ENCODE measurements at places on chromosomes 12 and 14.

- DNase-seq = no peak
These were observed 90.7 kb upstream of the PTPRR start for GRCh38 chr12:71011261-71011660.

DNA sequence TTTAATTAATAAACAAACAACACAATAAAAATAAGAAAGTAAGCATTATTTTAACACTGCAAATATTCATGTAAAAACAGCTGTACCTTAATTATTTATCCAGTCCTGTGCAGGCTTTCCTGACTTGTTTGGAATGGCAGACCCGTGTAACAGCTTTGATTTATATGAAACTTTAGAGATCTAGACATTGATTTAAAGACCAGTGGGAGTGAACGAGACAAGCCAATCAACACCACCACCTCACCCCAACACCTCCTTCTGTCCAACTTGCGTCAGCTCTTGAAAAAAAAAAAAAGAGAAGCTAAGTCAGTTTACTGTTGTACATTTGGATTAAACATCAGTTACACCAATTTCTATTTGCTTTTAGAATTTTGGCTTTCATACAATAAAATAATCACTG, 22.3 kb downstream of the SLC38A4 start:
- DNase-seq = no peak

DNA sequence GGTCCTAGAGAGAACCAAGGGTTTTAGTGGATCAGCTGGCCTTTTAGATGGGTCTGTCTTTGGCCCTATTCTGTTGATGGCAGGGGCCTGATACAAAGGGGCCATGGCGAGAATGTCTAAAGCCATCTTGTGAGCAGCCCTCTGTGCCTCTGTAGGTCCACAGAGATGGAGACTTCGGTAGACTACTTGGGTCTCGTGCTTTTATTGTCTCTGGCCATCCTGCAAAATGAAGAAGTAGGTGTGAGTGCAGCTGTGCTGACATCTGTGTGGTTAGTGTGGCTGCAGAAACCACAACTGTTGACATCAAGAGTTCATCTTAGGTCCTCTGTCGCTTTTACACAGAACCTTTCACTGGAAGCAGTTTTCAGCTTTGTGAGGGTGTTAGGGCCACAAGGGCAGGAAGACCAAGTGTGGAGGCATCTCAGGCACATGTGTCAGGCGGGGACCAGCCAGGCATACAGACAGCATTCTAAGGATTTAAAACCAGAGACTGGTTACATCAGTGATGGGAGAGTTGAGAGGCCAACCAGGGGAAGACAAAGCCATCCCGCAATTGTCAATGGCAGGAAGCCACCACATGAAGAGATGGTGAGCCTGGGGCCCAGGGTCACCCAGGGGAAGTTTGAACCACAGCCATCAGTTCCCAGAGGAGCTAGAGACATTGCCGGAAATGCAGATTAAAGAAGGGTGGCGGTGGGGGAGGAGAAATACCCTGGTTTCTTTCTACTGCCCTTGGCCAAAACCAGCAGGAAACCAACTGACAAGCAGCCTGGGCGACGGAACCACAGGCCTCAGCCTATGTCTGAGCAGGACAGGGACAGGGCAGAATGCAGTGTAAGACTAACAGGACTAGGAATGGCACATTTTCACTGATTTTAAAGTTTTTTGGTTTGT, 13.0 kb upstream of the TPCN1 start:
- DNase-seq = no peak

DNA sequence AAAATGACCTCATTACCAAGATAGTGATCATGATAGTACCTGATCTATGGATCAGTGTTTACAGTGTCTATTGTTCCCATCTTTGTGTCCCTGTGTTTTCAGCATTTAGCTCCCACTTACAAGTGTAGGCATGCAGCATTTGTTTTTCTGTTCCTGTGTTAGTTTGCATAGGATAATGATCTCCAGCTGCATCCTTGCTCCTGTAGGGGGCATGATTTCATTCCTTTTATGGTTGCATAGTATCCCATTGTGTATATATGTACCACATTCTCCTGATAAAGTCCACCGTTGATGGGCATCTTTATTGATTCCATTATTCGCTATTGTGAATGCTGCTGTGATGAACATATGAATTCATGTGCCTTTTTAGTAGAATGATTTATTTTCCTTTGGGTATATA, 215.4 kb upstream of the NAV3 start:
- DNase-seq = no peak

DNA sequence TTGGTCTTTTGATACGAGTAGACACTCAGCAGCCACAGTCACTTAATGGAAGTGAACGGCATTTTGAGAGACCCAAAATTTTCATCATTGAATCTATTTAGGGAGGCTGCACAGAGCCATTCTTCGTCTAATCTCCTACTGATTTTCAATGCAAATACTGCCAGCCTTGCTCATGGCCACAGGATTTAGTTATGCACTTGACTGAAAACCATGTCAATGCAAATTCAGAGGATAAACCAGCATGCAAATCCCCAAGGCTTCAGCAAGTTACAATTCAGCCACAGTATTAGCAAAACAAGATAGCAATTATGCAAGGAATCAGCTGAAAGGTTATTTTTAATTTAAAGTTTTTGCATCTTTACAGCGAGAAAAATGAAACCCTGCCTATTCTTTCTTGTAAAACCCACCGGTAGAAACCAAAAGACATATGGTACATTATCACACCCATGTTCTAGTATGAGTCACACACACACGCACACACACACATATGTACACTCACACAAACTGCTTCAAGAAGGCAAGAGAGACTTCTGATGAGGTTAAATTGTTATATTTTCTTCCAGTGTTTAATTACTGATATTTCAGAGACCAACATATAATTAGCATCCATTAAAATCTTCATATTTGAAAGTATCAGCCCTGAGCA, 985.3 kb upstream of the FLRT2 start:
- no peak for DNase-seq

DNA sequence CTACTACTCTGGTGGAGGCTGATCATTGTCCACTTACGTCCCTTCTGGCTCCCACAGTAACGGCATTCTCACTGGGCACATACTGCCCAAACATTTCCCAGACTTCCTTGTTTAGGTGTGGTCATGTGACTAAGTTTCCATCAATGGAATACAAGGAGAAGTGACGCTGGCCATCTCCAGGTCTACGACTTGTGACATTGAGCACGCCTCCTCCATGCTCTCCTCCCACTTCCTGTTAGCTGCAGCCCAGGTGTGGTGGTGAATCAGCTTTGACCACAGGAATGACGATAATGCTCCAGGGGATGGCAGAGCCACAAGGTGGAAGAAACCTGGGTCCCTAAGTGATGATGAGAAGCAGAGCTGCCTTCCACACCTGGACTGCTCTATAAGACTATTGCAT, 6.0 kb upstream of the SLC24A4 start:
- no peak for DNase-seq

DNA sequence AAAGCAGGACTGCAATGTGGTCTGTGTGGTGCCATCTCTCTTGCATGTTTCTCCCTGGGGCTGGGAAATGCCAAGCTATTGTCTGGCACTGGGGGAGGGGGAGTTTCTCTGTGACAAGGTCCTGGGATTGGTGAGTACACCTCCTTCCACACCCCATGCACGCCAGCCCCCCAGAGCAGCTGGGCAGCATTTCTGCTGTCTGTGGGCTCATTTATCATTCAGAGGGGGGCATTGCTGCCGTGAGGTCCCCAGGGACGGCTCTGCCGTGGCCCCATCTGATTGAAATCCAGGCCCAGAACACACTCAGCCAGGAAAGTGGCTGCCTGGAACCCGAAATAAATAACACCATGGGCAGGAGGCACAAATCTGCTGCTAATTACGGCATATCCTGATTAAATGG, 12.6 kb upstream of the FAM222A start:
- no peak for DNase-seq

GRCh38 chr14:60356386-60356785, 107.4 kb downstream of the PPM1A start:
- DNase-seq = no peak

GRCh38 chr14:22375321-22375930, 213.6 kb downstream of the DAD1 start:
- peak; percentile 62 for DNase-seq

- no peak for DNase-seq
These were observed 303.4 kb downstream of the KCNC2 start for GRCh38 chr12:74906224-74906623.

DNA sequence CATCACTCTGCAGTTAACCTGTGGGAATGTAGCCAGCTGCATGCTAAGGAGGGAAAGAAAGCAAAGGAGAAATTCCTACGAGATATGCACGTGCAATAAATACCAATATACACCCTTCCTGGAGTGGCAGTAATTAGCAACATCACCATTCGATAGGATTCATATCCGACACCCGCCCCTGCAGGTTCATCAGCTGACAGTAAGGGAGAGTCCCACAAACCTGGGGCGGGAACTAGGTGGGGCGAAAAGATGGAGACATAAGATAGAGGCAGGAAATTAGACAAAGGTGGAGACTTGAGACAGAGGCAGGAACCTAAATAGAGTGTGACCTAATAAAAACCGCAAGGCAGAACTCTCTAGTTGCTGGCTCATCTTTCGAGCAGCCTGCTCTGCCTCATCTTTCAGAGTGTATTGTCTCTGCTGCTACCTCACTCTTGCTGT, 51.6 kb downstream of the PLEKHG3 start:
- DNase-seq = no peak

DNA sequence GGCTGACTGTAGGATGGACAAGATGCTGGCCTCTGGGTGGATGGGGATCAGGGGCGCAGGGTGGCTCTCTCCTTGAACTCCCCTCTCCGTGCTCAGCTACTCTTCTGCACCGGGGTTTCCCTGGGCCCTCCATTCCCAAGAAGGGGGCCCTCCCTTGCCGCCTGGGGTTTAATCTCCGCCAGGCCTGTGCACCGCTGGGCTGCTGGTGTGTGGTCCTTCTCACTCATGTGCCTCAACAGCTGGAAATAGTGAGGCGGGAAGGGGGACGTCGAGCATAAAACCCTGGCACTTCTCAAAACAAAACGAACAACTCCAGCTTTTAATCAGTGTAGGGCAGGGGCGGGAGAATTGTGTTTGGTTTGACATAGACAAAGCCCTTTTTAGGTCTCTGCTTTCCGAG, 19.0 kb upstream of the SMOC1 start:
- DNase-seq = no peak

DNA sequence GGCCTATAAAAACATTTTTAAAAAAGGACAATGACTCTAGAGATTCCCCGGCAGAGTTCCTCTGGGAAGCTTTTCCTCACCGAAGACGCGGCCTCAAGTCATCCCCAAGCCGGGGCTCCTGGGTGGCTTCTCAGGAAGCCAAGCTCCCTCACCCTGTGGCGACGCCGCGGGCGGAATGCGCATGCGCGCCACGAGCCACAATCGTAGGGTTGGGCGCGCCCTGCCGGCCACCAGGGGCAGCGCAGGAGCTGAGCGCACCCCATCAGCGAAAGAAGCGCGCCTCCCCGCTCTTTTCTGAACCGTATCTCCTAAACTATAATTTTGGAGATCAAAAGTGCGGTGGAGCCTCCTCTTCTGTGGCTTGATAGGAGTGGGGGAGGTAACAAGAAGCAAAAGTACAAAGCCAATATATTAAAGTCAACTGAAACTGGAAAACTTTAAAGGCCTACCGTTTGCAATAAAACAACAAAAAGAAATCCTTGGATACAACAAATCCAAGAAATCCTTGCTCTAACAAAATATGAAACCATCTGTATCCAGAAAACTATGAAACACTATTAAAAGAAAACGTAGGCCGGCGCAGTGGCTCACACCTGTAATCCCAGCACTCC, 17.4 kb upstream of the CHFR start:
- no peak for DNase-seq

GRCh38 chr14:93267149-93267711, 60.2 kb downstream of the UBR7 start:
- DNase-seq = no peak

GRCh38 chr12:106248846-106249371, 1.1 kb upstream of the CKAP4 start:
- DNase-seq = no peak

- DNase-seq = no peak
These were observed 124.5 kb downstream of the CALM1 start for GRCh38 chr14:90521084-90521929.

GRCh38 chr12:108816652-108817335, 40.6 kb downstream of the SSH1 start:
- no peak for DNase-seq

- DNase-seq = no peak
These were observed 189.6 kb upstream of the RPL10L start for GRCh38 chr14:46840944-46841720.

DNA sequence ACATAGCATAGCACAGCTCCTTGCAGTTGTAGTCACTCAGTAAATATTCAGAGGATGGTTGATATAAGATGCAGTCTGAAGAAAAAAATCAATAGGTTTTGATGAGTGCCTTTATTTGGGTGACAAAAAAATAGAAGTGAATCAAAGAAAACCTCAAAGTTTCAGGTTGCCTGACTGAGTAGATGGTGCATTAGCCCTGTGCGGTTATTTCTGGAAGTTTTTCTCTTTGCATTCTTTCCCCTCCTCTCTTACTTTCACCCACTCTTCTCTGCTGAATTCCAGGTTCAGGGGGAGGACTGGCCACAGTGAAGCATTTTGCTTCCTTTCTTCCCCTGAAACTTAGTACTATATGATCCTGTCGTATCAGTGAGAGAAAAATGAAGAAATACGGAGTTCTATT, 28.6 kb downstream of the TRHDE start:
- DNase-seq = no peak

GRCh38 chr12:10395390-10395998, 5.7 kb upstream of the KLRK1 start:
- DNase-seq = peak; percentile 97

DNA sequence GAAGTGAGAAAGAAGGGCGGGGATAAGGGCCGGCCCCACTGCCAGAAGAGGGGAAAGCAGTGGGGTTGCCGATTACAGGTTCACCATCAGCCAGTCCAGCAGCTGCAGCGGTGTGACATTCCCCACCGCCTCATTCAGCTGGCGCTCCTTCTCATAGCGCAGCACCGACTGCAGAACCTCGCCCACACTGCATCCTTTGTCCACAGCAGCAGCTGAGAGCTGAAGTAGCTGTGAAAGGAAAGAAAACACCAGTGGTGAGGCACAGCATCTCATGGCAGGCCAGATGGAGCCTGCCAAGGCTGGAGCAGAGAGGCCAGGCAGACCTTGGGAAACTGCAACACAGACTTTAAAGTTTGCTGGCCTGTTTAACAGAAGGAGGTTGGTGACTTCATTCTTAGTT, 33.2 kb downstream of the AKAP3 start:
- DNase-seq = no peak

DNA sequence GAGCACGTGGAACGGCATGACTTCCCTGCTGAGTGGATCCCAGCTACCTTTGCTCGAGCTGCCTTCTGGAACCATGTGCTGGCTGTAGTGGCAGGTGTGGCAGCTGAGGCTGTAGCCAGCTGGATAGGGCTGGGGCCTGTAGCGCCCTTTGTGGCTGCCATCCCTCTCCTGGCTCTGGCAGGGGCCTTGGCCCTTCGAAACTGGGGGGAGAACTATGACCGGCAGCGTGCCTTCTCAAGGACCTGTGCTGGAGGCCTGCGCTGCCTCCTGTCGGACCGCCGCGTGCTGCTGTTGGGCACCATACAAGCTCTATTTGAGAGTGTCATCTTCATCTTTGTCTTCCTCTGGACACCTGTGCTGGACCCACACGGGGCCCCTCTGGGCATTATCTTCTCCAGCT, 14.8 kb upstream of the ESPL1 start:
- DNase-seq = no peak

Measured in SW 1271 (cell line).